ENCODE measurements at places on chromosomes 16 and 17. TPM values are rescaled to one million over a fixed set of nuclear protein-coding genes. Genes with fewer than 3 reads are reported as not detected.

The HOXB4 gene
- total RNA-seq, result 2.2 TPM

The MYH11 gene
- total RNA-seq, result not detected

The SLC22A31 gene
- not detected for total RNA-seq

The ABCA10 gene
- 0.11 TPM for total RNA-seq

The KRT28 gene
- not detected for total RNA-seq

The CORO6 gene
- 4.2 TPM for total RNA-seq

GRCh38 chr16:6510261-6510660 lies 822.4 kb upstream of the RBFOX1 start:
- DNase-seq, result no peak

DNA sequence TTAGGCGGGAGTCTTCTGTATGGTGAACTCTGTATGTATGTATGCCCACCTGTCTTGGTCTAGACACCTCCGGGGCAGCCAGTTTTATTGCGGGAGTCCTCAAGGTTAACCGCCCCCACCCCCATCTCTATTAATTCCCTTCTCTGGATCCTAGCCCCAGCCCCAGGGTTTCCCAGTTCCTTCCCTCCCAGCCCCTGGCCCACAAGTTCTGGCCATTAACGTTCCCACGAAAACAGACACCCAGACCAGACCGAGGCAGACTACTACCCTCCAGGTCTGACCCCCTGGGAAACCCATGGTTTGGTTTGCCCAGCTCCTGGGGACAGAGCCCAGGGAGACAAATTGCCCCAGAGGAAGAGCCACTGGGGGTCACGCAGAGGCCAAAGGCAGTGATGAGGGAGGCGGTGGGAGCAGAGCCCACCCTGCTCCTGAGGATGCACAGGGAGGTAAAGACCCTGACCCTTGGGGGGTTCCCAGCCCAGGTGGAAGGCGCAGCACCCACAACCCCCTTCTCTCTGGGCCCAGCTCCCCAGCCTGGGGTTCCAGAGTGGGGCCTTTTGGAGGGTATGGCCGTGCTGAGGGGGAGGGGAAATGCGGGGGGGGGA lies 8.5 kb downstream of the TBKBP1 start:
- DNase-seq, result no peak

DNA sequence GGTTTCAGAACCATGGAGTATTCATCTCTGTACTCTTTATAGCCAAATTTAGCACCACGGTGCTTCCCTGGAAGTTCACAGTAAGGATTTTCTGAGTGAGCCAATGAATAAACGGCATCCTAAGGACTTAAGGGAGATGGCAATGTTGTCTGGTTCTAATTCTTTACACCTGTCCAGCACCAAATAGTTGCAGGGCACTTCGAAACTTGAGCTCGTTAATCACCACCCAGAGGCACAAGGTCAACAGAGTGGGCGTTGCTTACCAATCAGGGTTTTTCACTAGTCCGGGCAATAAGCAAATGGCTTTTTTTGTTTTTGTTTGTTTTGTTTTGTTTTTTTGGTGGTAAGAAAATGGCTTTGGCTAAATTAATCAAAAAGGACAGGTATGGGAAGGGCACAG lies 28.2 kb upstream of the TMEM220 start:
- no peak for DNase-seq

- DNase-seq, result peak; percentile 40
Observed at GRCh38 chr16:28258567-28258966, 33.8 kb upstream of the SBK1 start.

DNA sequence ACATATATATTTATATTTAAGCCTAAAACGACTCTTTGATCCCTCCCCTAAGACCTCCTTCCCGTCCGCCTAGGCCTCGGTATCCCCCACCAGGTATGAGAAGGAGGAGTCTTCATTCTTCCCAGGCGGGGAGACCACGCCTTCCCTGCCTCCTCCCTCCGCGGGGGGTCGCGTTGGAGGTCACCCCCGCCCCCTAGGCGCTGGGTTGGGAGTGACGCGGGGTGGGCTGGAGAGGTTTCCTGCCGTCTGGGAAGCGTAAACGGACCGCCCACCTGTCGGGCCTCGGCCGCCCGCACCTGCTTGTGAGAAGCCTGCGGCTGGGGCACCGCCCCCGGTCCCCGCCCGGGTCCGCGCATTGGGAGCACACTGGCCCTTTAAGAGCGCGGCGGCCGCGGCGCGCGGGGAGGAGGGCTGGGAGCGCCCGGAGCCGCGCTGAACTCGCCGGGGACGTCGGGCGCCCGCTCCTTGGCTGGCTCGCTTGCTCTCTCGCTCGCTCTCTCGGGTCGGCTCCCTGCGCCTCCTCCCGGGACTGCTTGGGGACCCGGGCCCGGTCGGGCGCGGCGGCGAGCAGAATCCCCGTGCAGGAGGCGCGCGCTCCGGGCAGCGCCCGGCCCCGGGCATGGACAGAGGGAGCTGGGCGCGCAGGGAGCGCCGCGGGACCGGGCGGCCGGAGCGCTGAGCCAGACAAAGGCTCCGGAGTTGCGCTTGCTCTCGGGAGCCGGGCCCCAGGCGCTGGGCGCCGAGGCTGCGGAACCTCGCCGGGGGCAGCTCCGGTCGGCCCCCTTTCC lies at the start of gene MMP15:
Gene MMP15, plus strand, starts transcription at position 404 of the 788 bp plus-strand sequence. CDS start 597 bp downstream, outside the sequence.
- peak; percentile 73 for DNase-seq

GRCh38 chr17:61338874-61339478 lies 60.7 kb upstream of the TBX2 start:
- DNase-seq, result no peak

DNA sequence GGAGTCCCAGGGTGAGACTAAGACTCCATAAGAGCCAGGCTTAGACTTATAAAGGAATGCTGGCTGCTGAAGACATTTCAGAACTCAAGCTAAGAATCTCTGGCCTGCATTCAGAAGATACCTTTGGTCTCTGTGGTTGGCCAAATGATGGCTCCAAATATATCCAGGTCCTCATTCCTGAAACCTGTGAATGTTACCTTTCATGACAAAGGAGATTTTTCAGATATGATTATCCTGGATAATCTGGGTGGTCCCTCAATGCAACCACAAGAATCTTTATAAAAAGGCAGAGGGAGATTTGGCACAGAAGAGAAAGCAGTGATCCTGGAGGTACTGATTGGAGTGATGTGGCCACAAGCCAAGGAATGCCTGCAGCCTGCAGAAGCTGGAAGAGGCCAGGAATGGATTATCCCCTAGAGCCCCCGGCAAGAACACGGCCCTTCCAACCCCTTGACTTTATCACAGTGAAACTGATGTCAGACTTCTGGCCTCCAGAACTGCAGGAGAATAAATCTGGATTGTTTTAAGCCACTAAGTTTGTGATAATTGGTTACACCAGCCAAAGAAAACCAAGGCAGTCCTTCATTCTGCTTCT lies 253.3 kb downstream of the SLC39A11 start:
- DNase-seq, result no peak

DNA sequence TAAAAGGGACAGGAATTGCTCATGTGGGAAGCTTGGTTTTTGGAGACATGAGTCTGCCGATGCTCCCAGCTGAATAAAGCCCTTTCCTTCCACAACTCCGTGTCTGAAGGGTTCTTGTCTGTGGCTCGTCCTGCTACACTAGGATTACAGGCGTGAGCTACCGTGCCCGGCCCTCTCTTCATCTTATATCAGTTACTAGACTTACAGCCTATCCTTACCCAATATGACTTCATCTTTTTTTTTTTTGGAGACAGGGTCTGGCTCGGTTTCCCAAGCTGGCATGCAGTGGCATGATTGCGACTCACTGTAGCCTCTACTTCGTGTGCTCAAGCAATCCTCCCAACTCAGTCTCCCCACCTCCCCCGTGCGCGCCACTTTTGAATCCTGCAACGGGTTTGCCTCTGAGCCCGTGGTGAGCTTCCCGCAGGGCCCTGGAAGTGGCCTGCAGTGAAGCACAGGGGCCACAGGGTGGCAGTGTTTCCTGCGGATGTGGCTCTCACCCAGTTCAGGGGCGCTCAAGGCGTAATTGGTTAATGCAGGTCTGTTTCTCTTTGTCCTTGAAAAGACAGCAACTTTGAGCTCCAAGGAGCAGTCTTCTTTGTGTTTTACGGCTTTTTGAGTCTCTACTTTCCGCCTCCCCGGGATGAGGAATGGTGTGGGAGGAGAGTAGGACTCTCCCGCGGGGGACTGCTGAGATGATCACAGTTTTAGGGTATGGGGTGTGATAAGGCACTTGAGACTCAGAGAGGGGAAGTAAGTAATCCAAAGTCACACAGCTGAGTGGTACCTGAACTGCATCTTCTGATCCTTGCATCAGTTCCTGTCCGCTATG lies 22.7 kb upstream of the GPRC5B start:
- DNase-seq, result peak; percentile 74

DNA sequence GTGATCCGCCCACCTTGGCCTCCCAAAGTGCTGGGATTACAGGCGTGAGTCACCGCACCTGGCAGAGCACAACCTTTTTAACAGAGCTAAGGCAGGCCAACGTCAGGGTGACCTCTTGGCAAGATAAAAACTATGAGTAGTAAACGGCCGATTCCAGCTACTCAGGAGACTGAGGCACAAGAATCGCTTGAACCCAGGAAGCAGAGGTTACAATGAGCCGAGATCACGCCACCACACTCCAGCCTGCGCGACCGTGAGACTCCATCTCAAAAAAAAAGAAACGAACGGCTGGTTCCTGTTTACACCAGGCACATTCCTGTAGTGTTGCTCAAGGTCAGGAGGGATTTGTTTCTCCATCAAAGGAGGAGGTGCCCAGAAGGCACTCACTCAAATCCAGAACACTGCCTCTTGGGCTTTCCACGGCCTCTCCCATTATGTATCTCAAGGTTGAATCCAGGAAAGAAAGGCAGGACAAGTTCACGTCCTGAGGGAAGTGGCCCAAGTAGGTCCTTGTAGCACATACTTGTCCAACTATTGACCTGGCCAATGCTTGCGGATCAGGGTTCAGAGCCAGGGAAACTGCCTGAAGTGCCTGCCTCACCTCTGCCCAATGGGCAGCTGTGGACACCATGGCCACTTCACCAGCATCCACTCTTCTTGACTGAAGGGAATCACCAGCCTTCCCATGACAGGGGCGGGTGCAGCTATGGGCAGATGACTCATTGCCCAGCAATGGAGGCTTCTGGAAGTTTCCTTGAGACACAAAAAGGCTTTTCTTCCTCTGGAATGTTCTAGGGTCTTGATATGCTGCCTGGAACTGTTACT lies 13.5 kb downstream of the KNOP1 start:
- DNase-seq, result peak; percentile 73

DNA sequence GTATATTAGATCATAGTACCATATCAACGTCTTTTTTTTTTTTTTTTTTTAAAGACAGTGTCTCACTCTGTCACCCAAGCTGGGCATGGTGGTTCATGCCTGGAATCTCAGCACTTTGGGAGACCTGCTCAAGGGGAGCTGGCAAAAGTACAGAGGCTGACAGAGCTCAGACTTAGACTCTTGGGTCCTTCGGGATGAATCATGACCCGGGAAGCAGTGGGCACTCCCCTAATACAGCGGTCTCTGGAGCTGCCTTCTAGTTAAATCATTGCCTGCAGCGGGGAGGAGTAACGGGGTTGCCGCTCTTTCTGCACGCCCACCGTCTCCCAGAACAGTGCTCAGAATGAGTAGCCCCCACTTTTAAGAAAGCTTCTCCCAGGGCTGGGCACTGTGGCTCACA lies 174.4 kb downstream of the CPPED1 start:
- no peak for DNase-seq

All from GM23248 (cell line).